ENCODE measurements at places on chromosomes 7 and 10. TPM values are rescaled to one million over a fixed set of nuclear protein-coding genes. Genes with fewer than 3 reads are reported as not detected.

CRHR2 gene
- total RNA-seq = not detected

GRCh38 chr7:153832160-153832559 is 220.0 kb upstream of the DPP6 start:
- H3K36me3 ChIP-seq = no peaks in the 10 kb centered on the region
- peak; percentile 5 for DNase-seq
- no peak overlapping the region for H3K4me3 ChIP-seq
- H3K27me3 ChIP-seq = no peaks in the 10 kb centered on the region
- H3K27ac ChIP-seq = no peak overlapping the region

- H3K27ac ChIP-seq = no peak overlapping the region
- no peak overlapping the region for H3K4me3 ChIP-seq
- H3K4me1 ChIP-seq = no peaks in the 10 kb centered on the region
- peak; percentile 61 for DNase-seq
Measured at GRCh38 chr7:97499204-97499603, 232.7 kb upstream of the TAC1 start.

PRKAR2B gene
- 4.7 TPM for total RNA-seq

PLEKHS1 gene
- 1.7 TPM for total RNA-seq

TBC1D12 gene
- total RNA-seq = 12.9 TPM

- DNase-seq = no peak
- no peaks in the 10 kb centered on the region for H3K4me1 ChIP-seq
- H3K36me3 ChIP-seq = no peaks in the 10 kb centered on the region
- H3K27me3 ChIP-seq = no peaks in the 10 kb centered on the region
- no peak overlapping the region for H3K27ac ChIP-seq
Measured at GRCh38 chr10:62475551-62475950, 101.4 kb downstream of the ZNF365 start.

BUB3 gene
- total RNA-seq = 160 TPM

ITPRID1 gene
- 0.18 TPM for total RNA-seq

DNA sequence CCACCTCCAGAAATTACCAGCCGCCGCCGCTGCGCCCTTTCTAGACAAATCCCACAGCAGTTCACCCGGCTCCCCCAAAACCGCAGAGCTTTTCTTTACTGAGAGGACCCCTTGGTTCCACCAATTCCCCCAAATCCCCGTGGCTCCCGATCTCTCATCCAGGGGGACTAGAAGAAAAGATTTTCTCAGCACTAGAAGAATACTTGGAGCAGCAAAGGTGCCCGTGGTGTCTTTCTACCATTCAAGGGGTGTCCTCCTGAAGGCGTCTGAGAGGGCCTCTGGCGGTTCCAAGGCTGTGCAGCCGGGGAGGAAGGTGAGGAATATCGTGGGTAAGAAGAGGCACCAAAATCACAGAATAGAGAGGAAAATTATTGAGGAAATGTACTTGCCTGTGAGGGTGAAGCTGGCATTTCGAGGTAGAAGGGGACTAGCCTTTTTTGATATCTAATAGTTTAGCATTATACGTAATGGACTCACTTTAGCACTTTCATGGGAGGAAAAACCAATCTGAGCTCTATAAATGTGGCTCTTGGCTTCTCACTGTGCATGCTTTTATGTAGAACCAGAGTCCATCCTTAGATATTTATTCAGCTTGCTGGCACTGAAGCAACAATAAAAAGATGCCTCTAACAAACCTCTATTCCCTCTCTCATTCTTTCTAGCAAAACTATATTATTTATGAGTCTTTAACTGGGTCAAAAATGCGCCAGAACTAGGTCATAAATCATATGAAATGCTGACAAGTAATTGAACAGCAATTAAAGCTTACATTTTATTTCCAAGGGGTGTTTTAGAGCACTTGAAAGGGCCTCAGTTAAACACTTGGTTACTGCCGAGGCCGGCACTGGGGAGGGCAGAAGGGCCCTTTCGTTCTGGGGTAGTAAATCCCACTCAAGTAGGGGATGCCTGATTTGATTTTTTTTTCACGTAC is 13.8 kb upstream of the HOXA2 start:
- DNase-seq = no peak
- peaks cover 47% of the 10 kb centered on the region for H3K4me1 ChIP-seq
- H3K4me3 ChIP-seq = peak overlapping the region; percentile 47
- peak overlapping the region; percentile 36 for H3K27ac ChIP-seq
- H3K27me3 ChIP-seq = peaks cover 92% of the 10 kb centered on the region

- H3K36me3 ChIP-seq = no peaks in the 10 kb centered on the region
- no peak overlapping the region for H3K27ac ChIP-seq
- H3K4me3 ChIP-seq = no peak overlapping the region
- no peaks in the 10 kb centered on the region for H3K27me3 ChIP-seq
- no peak for DNase-seq
Measured at GRCh38 chr7:3757059-3757458, 456.0 kb downstream of the SDK1 start.

KIAA1549 gene
- 2.0 TPM for total RNA-seq

TCERG1L gene
- total RNA-seq = 0.18 TPM

DNA sequence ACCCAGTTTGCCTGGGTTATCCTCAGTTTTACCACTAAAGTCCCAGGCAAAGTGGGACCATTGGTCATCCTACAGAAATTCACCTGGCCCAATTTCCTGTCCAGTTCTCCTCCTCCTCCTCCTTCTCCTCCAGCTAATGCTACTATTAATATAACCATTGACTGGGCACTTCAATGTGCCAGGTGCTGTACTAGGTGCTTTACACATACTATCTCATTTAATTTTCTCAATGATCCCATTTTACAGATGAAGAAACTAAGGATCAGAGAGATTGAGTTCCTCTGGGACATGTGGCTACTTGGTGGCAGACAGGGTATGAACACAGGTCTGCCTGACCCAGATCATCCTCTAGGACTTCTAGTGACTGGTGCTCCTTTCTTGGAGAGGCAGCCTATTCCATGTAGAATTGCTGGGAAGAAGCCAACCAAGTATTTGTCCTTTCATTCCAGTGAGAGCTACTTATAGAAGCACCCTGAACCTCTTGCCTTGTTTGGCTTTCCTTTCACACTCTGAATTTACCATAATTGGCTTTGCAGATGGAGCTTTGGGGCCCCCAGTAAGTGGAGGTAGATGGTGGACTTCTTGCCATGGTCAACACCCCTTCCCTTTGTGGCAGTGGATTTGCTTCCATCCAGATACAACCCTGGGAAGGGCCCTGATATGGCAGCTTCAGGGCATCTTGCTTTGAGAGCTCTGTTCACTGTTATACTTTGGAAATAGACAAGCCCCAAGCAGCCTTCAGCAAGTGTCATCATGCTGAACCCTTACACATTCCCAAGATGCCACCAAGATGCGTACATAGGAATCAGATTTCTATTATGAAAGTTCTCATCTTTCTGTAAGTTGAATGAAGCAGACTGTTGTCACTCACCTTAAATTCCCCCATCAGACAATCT is 78.7 kb downstream of the MYOF start:
- H3K4me3 ChIP-seq = no peak overlapping the region
- H3K27ac ChIP-seq = no peak overlapping the region
- no peaks in the 10 kb centered on the region for H3K27me3 ChIP-seq
- no peaks in the 10 kb centered on the region for H3K4me1 ChIP-seq
- no peak for DNase-seq

ZNF425 gene
- 0.73 TPM for total RNA-seq

DHTKD1 gene
- total RNA-seq = 9.8 TPM

CALD1 gene
- 1,007 TPM for total RNA-seq

DNA sequence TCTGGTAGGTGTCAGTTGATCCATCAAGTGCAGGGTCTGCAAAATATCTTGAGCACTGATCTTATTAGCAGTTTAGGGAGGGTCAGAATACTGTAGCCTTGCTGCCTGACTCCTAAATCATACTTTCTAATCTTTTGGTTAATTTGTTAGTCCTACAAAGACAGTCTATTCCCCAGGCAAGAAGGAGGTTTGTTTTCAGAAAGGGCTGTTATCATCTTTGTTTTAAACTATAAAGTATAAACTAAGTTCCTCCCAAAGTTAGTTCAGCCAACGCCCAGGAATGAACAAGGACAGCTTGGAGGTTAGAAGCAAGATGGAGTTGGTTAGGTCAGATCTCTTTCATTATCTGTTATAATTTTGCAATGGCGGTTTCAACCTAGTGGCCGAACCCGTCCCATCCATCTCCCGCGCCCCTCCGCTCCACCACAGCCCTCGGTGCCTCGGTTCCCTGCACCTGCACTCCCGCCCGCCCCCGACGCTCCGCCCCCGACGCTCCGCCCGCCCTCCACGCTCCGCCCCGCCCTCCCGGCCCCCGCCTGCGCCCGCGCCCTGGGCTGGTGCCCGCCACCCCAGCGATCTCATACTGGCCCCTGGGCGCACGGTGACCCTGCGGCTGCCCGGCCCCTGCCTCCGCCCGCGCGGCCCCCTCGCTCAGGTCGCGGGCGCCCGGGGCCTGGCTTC is at the start of gene ADCK2:
Gene ADCK2, plus strand, starts transcription at position 564 of the 681 bp plus-strand sequence. CDS start 386 bp downstream, outside the sequence.
- peak within 1 kb of the TSS; percentile 76 for H3K4me3 ChIP-seq
- H3K27me3 ChIP-seq = no peaks in the 10 kb centered on the region
- no peaks in the 10 kb centered on the region for H3K36me3 ChIP-seq

- H3K27ac ChIP-seq = peak overlapping the region; percentile 73
- DNase-seq = peak; percentile 81
- no peaks in the 10 kb centered on the region for H3K36me3 ChIP-seq
- no peak overlapping the region for H3K4me3 ChIP-seq
- H3K4me1 ChIP-seq = no peaks in the 10 kb centered on the region
Measured at GRCh38 chr7:134593530-134594392, 44.9 kb downstream of the AKR1B15 start.

DNA sequence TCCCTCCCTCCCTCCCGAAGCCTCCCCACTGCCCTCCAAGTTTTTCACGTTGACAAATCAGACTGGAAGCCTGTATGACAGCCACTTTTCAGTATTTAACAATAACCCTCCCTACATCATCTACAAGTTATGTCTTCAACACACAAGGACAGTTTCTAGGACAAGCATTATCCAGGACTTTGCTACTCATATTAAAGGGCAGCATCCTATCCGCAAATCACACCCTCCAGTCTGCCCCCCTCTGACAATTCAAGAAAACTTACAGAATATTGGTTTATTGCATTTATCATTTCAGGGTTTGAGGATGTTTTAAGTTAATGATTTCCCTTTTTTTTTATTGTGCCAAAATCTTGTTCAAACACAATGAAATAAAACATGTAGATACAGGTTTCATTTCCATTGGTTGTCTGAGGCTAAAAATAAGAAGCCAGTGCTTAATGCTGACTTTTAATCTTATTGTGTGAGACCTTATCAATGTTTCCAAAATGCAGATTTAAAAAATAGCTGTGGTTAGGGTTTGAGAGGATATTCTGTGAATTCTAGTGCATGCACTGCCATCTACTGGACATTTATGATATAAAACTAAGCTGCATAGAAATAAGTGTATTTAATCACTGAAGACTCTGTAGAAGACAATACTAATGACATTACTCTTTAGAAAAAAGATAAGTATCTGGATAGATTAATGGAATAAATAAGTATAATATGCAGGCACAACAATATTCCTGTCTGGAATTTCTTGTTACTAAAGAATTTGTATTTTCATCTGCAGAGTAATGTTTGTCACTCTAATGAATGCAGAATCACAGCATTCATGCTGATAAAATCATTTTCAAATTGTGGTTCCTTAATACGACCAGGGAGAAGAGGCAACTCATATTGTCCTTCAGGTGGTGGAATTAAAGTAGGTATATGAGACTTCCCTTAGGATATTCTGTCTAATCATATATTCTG is 64.1 kb downstream of the CAV1 start:
- H3K4me3 ChIP-seq = no peak overlapping the region
- DNase-seq = no peak
- peaks cover 43% of the 10 kb centered on the region for H3K4me1 ChIP-seq
- peak overlapping the region; percentile 37 for H3K27ac ChIP-seq
- H3K27me3 ChIP-seq = no peaks in the 10 kb centered on the region
- no peaks in the 10 kb centered on the region for H3K36me3 ChIP-seq

LHFPL3 gene
- 0.55 TPM for total RNA-seq

GRCh38 chr10:132929480-132929879 is 12.9 kb downstream of the CFAP46 start:
- H3K4me3 ChIP-seq = no peak overlapping the region
- H3K36me3 ChIP-seq = no peaks in the 10 kb centered on the region
- DNase-seq = no peak

GRCh38 chr7:110386913-110387312 is 704.0 kb upstream of the LRRN3 start:
- H3K36me3 ChIP-seq = no peaks in the 10 kb centered on the region
- no peaks in the 10 kb centered on the region for H3K4me1 ChIP-seq
- H3K4me3 ChIP-seq = no peak overlapping the region
- DNase-seq = no peak

- no peak overlapping the region for H3K27ac ChIP-seq
- no peaks in the 10 kb centered on the region for H3K36me3 ChIP-seq
- H3K4me1 ChIP-seq = no peaks in the 10 kb centered on the region
Measured at GRCh38 chr7:107002126-107002525, 42.4 kb upstream of the PRKAR2B start.

OR2A7 gene
- total RNA-seq = 11.6 TPM

GRCh38 chr10:125691160-125691981 is 8.4 kb upstream of the TEX36 start:
- peaks cover 4% of the 10 kb centered on the region for H3K27me3 ChIP-seq
- no peaks in the 10 kb centered on the region for H3K36me3 ChIP-seq
- H3K27ac ChIP-seq = no peak overlapping the region
- H3K4me3 ChIP-seq = no peak overlapping the region
- DNase-seq = no peak
- H3K4me1 ChIP-seq = no peaks in the 10 kb centered on the region

DNA sequence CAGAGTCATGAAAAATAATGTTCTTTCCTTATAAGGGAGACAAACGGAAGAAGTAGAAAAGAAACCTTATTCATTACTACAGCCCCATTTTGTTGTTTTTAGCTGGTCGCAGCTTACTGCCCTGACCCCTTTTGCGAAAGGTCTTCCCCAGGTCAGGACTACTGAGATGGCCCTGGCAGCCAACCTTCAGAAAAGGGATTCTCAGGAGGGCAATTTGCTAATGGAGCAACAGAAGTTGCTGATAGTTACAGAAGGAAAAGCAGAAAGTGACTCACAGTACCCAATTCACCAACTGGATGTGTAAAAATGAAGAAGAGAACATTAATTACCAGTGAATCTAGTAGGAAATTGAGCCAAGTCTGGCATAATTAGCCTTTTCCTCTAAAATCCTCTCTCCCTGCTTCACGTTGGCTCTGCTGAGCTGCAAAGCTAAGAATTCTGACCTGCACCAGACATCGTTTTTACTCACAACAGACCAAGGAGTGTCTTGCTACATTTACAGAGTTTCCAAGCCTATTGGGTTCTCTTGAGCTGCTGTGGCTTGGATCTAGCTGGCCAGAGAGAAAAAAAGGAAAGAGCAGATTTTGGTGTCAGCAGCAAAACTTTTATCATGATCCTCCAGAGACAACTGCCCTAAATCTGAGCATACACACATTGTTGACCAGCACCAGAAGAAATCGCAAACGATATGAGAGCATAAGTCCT is 499.9 kb upstream of the FZD8 start:
- no peak overlapping the region for H3K27ac ChIP-seq
- no peak for DNase-seq
- H3K27me3 ChIP-seq = no peaks in the 10 kb centered on the region
- H3K36me3 ChIP-seq = no peaks in the 10 kb centered on the region
- H3K4me3 ChIP-seq = no peak overlapping the region
- no peaks in the 10 kb centered on the region for H3K4me1 ChIP-seq

CYP2C19 gene
- 135 TPM for total RNA-seq

Data from stomach (tissue), 19 donors.